Thoracic aorta (tissue), 2 donors: ENCODE measurements at places on chromosomes 3 and 15.

DNA sequence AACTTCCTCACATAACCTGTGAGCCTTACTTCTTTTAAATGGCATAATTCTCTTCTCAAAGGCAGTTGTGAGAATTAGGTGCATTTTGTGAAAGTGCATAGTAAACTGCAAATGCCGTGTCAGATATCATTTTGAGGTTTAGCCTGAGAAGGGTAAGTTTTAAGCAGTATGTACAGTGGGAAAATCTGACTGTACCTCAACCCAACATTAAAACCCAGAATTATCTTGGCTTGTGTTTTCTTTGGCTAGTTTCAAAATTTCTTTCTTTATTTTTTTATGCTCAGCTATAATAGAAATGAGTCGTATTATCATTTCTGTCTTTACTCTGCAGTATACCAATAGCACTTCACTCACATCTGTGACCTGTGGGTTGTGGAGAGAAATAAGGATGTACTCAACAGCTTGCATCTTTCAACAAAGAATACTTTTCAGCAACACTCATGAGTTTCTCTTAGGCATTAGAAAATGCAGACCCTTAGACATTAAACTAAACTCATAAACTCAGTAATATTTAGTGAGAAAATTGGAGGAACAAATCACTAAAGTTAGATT, 65.7 kb downstream of the RASA2 start:
- no peak overlapping the region for H3K4me3 ChIP-seq
- no peaks in the 10 kb centered on the region for H3K27me3 ChIP-seq
- peaks cover 4% of the 10 kb centered on the region for H3K4me1 ChIP-seq
- H3K36me3 ChIP-seq, result peaks cover 6% of the 10 kb centered on the region
- no peak overlapping the region for H3K27ac ChIP-seq

- H3K27ac ChIP-seq, result peak overlapping the region; percentile 84
- no peaks in the 10 kb centered on the region for H3K36me3 ChIP-seq
- no peaks in the 10 kb centered on the region for H3K27me3 ChIP-seq
- DNase-seq, result no peak
- no peak overlapping the region for H3K4me3 ChIP-seq
- peaks cover 60% of the 10 kb centered on the region for H3K4me1 ChIP-seq
These were observed 20.8 kb downstream of the SLC28A1 start for GRCh38 chr15:84905016-84905916.

- no peak for DNase-seq
- H3K36me3 ChIP-seq, result no peaks in the 10 kb centered on the region
- H3K4me3 ChIP-seq, result no peak overlapping the region
- H3K27ac ChIP-seq, result no peak overlapping the region
- H3K4me1 ChIP-seq, result no peaks in the 10 kb centered on the region
- no peaks in the 10 kb centered on the region for H3K27me3 ChIP-seq
These were observed 16.6 kb upstream of the OSBPL11 start for GRCh38 chr3:125611908-125612307.

DNA sequence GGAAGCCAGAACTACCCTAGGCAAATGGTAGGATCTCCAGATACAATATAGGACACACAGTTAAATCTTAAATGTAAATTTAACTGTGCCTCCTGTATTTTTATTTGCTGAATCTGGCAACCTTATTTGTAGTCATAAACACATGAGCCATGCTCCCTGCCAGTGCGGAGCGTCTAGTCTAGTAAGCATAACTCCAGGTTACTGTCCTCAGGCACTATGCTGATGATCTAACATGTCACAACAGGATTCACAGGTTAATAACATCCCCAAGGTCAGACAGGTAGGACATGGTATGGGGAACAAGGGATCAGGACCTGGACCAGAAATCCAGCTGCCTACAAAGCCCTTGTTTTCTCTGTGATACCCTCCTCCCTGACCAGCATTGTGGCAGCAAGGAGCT, 305.1 kb downstream of the CACNA2D3 start:
- H3K4me3 ChIP-seq, result no peak overlapping the region
- peaks cover 6% of the 10 kb centered on the region for H3K4me1 ChIP-seq
- no peaks in the 10 kb centered on the region for H3K36me3 ChIP-seq
- H3K27me3 ChIP-seq, result no peaks in the 10 kb centered on the region
